Neural crest cell (in vitro differentiated cells): ENCODE measurements at places on chromosomes 5 and 9.

DNA sequence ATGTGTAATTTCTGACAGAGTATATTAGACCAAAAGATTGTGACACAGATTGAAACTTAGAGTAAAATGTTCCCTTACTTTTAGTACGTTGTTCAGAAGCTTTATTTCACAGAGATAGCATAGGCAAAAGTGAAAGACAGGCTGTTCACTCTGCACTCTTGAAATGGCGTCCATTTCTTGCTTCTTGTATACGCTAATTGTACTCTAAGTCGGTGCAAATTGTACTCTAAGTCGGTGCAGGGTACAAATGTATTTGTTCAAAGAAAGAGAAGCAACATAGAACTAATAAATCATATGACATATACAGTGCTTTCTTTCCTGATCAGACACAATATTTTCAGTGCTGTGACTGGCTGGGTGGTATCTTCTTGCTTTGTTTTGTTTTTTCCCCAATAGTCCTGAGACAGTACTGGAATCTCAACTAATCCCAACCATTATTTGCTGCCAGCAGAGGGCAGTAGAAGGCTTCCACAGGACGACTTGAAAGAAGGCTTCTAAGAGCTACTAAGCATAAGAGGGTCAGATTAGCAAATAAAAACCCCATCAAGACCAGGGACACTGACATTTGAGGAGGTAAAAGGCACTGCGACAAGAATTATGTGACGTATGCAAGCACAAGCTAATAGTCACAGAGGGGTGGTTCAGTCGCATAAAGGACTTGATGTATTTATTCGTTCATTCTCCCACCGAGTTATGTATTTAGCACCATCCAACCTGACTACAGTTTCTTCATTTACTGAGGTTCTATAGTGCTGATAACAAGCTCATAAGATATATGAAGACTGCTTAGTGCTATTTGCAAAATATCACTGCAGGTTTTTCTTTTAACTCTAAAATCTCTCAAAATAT lies 831.8 kb downstream of the TAF11L14 start:
- DNase-seq = peak; percentile 60

- no peak for DNase-seq
Observed at GRCh38 chr5:69265931-69266330, 31.2 kb downstream of the CDK7 start.

GRCh38 chr5:57348376-57349140 lies 134.1 kb downstream of the ACTBL2 start:
- no peak for DNase-seq

DNA sequence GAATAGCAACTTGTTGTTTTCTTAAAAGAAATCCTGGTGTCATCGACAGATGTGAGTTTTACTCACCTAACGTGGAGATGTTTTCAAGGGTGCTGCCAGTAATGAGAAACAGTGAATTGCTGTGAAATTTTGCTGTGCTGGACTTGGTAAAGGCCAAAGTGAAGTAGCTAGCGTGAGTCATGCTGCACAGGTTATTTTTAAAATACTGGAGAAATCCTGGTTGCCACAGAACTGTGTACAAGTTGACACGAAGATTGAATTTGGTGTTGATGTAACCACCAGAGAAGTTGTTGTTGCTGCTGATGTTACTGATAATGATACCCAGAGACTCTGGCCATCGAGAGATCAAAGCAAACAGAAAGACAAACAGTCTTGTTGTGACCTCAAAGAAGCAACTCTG lies 187.9 kb upstream of the NFIL3 start:
- no peak for DNase-seq

- DNase-seq = no peak
Observed at GRCh38 chr5:148237785-148238417, 424 bp upstream of the MARCOL start.

- no peak for DNase-seq
Observed at GRCh38 chr5:87074934-87075541, 192.6 kb upstream of the RASA1 start.

DNA sequence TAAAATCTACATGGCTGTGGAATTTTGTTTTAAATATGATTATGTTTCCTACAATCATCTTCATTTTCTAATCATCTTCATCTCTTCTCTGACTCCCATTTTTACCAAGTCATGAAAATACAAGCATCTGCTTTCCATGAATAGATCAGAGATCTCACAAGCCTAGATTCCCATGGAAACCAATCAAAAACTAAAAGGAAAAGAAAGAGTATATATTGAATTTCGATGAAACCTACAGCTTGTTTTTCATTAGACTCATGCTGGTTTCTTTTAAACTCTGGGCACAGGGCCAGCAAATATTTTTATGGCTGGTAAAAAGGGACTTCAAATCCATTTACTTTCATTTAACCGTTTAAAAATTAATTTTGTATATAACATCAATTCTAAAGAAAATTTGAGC lies 51.2 kb downstream of the INVS start:
- DNase-seq = no peak
